Naive thymus-derived CD4-positive, alpha-beta T cell (primary cell): ENCODE measurements at places on chromosomes 1 and 21.

- H3K4me3 ChIP-seq = no peak overlapping the region
- no peak overlapping the region for H3K27ac ChIP-seq
- no peaks in the 10 kb centered on the region for H3K4me1 ChIP-seq
- no peaks in the 10 kb centered on the region for H3K27me3 ChIP-seq
- DNase-seq = no peak
- no peaks in the 10 kb centered on the region for H3K36me3 ChIP-seq
Measured at GRCh38 chr1:227944931-227945890, 2.5 kb downstream of the WNT9A start.

DNA sequence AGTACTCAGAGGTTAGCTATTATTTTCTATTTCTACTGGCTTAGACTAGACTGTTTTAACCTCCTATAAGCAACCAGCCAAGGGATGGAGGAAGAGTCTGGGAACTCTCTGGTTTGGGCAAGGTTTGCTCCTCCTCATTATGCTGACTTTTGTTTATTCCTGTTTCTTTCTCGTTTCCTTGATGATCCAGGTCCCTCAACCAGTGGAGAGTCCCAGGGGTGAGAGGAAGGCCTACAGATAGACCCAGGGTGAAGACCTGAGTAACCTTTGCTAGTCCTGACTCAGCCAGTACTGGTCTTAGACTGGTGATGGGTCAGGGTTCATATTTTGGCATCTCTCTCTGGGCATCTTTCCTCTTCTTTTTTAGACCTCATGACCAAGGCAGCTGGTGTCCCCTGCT is 5.4 kb downstream of the TUFT1 start:
- H3K4me1 ChIP-seq = peaks cover 10% of the 10 kb centered on the region
- DNase-seq = no peak
- H3K36me3 ChIP-seq = no peaks in the 10 kb centered on the region
- no peak overlapping the region for H3K4me3 ChIP-seq
- no peak overlapping the region for H3K27ac ChIP-seq

DNA sequence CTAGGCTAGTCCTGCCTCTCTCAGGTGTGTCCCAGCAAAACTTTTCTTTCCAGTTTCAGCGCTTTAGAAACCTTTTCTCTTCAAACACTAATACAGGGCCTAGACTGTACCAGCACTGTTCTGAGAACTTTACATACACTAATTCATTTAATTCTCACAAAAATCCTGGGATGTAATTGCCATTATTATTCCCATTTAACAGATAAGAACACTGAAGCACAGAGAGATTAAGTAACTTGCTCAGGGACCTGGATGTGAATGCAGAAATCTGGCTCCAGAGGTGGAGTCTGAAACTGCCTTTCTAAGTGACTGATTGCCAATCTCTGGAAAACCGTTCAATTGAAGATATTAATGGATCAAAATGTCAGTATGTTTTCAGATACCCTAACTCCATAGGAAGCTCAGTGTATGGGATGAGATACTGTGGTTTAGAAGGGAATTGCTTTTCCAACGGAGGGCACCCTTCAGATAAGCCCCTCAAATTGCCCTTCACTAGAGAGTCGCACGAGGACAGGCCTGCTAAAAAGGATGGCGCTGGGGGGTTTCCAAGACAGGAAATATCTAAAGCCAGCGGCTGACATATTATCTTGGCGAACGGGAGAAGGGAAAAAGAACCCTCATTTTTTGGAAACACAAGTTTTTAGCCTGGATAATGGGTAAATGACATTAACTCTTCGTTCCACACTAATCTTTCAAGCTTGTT is 698 bp upstream of the UCK2 start:
- DNase-seq = no peak
- no peak overlapping the region for H3K4me3 ChIP-seq
- no peaks in the 10 kb centered on the region for H3K27me3 ChIP-seq
- H3K27ac ChIP-seq = no peak overlapping the region
- peaks cover 9% of the 10 kb centered on the region for H3K4me1 ChIP-seq
- no peaks in the 10 kb centered on the region for H3K36me3 ChIP-seq

DNA sequence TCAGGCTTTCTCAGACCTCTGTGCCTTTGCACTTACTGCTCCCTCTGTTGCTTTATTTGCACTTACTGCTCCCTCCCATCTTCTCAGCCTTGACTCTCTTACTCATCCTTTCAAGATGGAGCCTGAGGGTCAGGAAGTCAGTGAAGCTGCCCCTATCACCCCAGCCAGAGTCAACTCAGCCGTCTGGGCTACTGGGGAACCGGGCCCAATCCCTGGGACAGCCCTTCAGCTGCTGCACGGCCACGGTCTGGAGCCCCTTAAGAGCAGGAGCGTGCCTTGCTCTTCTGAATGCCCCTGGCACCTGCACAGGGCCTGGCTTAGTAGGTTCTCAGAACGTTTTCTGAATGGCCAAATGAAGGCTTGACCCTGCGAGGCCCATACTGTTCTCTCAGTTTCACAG is 244.4 kb downstream of the FOXD2 start:
- no peak overlapping the region for H3K27ac ChIP-seq
- DNase-seq = no peak
- H3K27me3 ChIP-seq = no peaks in the 10 kb centered on the region
- no peaks in the 10 kb centered on the region for H3K4me1 ChIP-seq

DNA sequence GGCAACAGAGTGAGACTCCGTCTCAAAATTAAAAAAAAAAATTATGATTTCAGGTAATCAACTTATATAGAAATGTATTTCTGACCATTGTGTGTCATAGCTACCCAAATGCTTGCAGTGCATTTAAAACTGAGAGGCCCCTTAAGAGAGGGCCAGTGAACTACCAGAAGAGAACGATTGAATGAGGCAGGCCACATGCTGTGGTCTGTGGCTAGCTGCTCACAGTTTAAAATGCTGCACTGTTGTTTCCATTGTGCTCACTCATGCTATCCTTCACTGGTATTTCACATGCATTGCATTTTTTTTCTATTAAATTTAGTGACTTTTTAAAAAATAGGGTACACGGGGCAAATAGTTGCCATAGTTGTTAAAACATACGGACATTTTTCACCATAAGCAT is 26.0 kb downstream of the CHML start:
- H3K27ac ChIP-seq = no peak overlapping the region
- no peaks in the 10 kb centered on the region for H3K4me1 ChIP-seq
- no peak for DNase-seq

- DNase-seq = no peak
- peaks cover 6% of the 10 kb centered on the region for H3K4me1 ChIP-seq
- no peak overlapping the region for H3K4me3 ChIP-seq
- no peaks in the 10 kb centered on the region for H3K36me3 ChIP-seq
- no peak overlapping the region for H3K27ac ChIP-seq
Measured at GRCh38 chr1:78604643-78605042, 15.6 kb upstream of the IFI44L start.

DNA sequence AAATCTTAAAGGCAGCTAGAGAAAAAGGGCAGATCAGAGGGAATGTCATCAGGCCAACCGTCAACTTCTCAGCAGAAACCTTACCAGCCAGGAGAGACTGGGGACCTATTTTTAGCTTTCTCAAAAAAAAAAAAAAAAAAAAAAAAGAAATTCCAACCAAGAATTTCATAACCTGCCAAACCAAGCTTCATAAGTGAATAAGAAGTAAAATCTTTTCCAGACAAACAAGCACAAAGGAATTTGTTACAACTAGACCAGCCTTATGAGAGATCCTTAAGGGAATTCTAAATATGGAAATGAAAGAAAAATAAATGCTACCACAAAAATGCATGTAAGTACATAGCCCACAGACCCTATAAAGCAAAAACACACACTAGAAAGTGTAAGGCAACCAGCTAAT is 267.7 kb downstream of the AKT3 start:
- H3K4me3 ChIP-seq = no peak overlapping the region
- DNase-seq = no peak
- no peak overlapping the region for H3K27ac ChIP-seq
- peaks cover 4% of the 10 kb centered on the region for H3K36me3 ChIP-seq
